ENCODE measurements at places on chromosomes 7 and 10.

DNA sequence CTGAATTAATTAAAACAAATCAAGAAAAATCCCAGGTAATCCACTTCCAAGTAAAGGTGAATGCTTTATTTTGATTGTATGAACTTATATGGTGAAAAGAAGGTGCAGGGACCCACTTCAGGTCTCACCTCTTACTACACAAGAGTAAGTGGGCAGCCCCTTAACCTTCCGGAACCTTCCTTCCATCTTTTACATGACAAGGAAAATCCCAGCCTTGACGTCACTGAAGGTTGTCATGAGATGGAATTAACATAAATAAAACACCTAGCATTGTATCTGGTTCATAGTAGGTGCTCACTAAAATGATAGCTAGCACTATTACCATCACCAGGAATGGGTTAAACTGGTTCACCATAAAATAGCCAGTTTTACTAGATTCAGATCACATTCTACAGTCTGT, 119.5 kb downstream of the ICA1 start:
- DNase-seq = no peak

- no peak for DNase-seq
Measured at GRCh38 chr7:54260941-54261371, 281.2 kb upstream of the VSTM2A start.

- DNase-seq = no peak
Measured at GRCh38 chr10:33010132-33011037, 52.4 kb upstream of the ITGB1 start.

DNA sequence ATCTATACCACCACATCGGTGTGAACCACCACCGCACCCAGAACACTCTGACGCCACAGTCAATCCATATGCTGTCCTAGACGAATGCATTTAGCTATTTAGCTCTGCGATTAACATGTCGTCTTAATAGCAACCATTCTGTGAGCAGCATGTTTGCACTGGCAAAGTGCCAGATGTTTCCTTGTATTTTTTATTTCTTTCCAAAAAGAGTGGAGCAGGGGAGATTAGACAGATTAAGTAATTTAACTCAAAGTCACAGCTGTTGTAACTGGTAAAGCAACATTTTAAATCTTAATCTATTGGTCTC, 57.0 kb upstream of the ARL4A start:
- DNase-seq = no peak

DNA sequence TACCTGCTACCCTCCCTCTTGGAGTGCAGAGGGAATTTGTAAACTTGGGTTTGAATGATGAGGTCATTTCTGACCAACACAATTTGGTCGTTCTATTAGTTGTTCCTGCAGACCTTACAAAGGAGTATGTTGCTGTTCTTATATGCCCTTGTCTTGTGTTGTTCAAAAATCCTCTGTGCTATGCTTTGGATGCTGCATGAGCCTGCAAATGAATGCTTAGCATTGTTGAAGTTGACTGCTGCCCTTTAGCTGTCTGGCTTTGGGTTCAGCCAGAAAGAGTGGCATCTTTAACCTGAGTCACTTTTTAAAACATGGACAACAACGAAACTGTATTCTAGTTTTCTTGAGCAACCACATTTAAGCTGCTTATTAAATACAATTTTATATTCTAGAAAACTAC, 80.3 kb downstream of the SND1 start:
- DNase-seq = no peak
